PC-9 (cell line): ENCODE measurements at places on chromosomes 3 and 15.

- H3K27ac ChIP-seq, result no peak overlapping the region
- DNase-seq, result no peak
- H3K4me3 ChIP-seq, result no peak overlapping the region
- H3K27me3 ChIP-seq, result no peaks in the 10 kb centered on the region
Observed at GRCh38 chr3:39134305-39134704, 19.1 kb downstream of the CSRNP1 start.

GRCh38 chr15:48693484-48693883 lies 48.0 kb upstream of the FBN1 start:
- H3K27me3 ChIP-seq, result no peaks in the 10 kb centered on the region
- H3K27ac ChIP-seq, result no peak overlapping the region
- H3K4me1 ChIP-seq, result peaks cover 10% of the 10 kb centered on the region
- H3K4me3 ChIP-seq, result no peak overlapping the region

DNA sequence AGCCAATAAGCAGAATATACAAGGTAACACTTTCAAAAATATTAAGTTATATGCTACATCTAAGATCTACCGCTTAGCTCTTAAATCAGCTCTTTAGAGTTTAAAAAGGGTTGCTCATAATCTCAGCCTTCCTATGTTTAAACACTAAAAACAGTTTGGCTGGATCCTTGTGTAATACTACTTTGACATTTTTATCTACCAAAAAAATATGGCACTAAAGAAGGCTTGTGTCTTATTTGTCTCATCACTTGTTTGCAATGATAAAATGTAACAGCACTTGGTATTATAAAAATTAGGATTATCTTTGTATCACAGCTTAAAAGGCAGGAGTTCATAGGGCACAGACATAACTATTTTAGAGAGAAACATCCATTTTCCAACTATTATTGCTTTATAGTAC lies 9.8 kb downstream of the ANKRD28 start:
- H3K27ac ChIP-seq, result no peak overlapping the region
- H3K4me3 ChIP-seq, result no peak overlapping the region
- peaks cover 40% of the 10 kb centered on the region for H3K36me3 ChIP-seq
- H3K4me1 ChIP-seq, result peaks cover 8% of the 10 kb centered on the region

DNA sequence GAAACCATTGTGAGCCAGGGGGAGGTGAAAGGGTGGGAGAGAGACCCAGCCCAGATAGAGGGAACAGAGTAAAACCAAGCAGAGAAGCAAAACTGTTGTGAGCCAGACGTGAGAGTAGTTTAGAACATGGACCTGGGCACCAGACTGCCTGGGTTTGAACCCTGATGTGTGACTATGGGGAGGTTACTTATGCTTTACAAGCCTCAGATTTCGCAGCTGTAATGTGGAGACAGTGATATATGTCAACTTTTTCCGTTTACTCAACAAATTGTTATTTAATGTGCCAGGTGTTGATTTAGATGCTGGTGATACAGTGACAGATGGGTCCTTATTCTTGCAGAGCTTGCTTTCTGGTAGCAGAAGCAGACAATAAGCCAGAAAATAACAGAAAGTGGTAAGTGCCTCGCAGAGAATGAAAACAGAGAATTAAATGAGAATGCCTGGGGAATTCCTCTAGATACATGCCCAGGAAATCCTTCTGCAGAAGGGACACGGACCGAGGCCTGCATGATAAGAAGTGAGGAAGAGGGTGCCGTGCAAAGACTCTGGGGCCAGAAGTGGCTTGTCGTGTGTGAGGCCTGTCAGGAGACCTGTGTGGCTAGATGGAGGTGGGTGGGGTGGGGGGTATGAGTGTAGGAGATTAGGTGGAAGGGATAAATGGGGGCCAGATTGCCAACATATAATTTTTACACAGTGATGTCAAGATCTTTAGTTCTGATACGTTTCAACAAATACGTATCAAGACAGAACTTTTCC lies 15.0 kb downstream of the KAT2B start:
- no peak for DNase-seq
- peaks cover 45% of the 10 kb centered on the region for H3K4me1 ChIP-seq
- no peaks in the 10 kb centered on the region for H3K36me3 ChIP-seq
- H3K4me3 ChIP-seq, result no peak overlapping the region
- no peaks in the 10 kb centered on the region for H3K27me3 ChIP-seq
- 0 out of 2 replicates have a peak overlapping the region, but pooled peaks have one; percentile 7 for H3K27ac ChIP-seq

DNA sequence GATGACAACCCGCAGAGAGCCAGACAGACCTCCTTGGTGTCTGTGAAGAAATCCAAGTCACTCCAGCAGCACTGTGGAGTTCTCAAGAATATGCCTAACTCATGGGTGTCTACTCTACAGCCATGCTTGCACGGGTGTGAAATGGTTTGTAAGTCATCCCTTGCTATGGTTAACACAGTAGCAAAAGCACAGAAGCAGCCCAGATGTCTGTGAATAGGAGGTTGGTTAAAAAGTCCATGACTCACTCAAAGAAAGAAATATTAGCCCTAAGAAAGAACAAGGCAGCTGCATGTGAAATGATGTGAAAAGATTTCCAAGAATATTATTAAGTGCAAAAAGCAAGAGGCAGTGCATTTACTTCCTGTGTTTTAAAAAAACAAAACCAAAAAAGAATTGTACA lies 12.1 kb upstream of the LIMD1 start:
- H3K27me3 ChIP-seq, result no peaks in the 10 kb centered on the region
- no peak for DNase-seq
- H3K36me3 ChIP-seq, result no peaks in the 10 kb centered on the region
- no peaks in the 10 kb centered on the region for H3K4me1 ChIP-seq
- no peak overlapping the region for H3K4me3 ChIP-seq

GRCh38 chr3:112001526-112001925 lies 2.8 kb downstream of the TAGLN3 start:
- peaks cover 15% of the 10 kb centered on the region; the same call in 1 of the 2 replicates for H3K4me1 ChIP-seq
- no peak overlapping the region for H3K4me3 ChIP-seq
- no peak for DNase-seq
- no peaks in the 10 kb centered on the region for H3K36me3 ChIP-seq
- no peaks in the 10 kb centered on the region for H3K27me3 ChIP-seq

DNA sequence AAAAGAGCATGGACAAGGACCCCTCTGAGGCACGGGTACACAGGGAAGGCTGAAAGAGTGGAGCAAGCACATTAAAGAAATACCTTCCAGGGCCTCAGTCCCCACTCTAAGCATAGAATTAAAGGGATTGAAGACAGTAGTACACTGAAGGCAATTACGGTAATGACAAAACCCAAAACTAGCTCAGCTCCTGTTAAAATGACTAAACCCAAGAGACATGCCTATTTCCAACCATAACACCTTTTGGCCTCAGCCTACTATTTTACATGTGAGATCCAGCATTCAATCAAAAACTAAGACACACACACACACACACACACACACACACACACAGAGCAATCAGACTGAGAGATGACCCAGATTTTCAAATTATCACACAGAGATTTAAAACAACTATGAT lies 19.8 kb downstream of the MAP4 start:
- no peak overlapping the region for H3K4me3 ChIP-seq
- no peak for DNase-seq
- no peaks in the 10 kb centered on the region; the same call in 1 of the 2 replicates for H3K36me3 ChIP-seq

- no peak overlapping the region for H3K27ac ChIP-seq
- no peaks in the 10 kb centered on the region for H3K36me3 ChIP-seq
- no peaks in the 10 kb centered on the region for H3K27me3 ChIP-seq
- no peak overlapping the region for H3K4me3 ChIP-seq
- H3K4me1 ChIP-seq, result no peaks in the 10 kb centered on the region
Observed at GRCh38 chr15:52082197-52083036, 30.2 kb downstream of the BCL2L10 start.

- H3K36me3 ChIP-seq, result no peaks in the 10 kb centered on the region
- H3K27ac ChIP-seq, result no peak overlapping the region
- H3K27me3 ChIP-seq, result no peaks in the 10 kb centered on the region
- no peak overlapping the region for H3K4me3 ChIP-seq
Observed at GRCh38 chr15:49323207-49323606, 99.8 kb upstream of the FGF7 start.
